Activated naive CD4-positive, alpha-beta T cell (primary cell): ENCODE measurements at places on chromosomes 5 and 9.

DNA sequence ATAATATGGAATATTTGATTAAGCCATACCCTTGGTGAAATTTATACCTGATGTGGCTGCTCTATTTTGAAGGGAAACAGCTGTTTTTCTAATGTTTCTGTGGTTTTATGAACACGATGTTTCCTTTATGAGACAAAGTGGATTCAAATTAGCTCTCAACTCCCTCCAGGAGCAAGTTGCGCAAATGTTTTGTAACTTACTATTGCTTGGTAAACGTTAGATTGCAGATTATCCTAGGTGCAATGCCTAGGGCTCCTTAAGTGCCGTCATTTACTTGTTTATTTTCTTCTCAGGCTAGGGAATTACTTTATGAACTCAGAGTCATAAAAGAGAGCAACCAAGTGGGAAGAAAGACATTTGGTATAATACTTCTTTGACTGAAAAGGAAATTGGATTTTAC lies 763.1 kb downstream of the TAF11L14 start:
- DNase-seq, result no peak

- no peak for DNase-seq
Measured at GRCh38 chr9:86598411-86599239, 244.4 kb upstream of the TUT7 start.

GRCh38 chr9:81822967-81823366 lies 105.3 kb upstream of the SPATA31D4 start:
- no peak for DNase-seq

DNA sequence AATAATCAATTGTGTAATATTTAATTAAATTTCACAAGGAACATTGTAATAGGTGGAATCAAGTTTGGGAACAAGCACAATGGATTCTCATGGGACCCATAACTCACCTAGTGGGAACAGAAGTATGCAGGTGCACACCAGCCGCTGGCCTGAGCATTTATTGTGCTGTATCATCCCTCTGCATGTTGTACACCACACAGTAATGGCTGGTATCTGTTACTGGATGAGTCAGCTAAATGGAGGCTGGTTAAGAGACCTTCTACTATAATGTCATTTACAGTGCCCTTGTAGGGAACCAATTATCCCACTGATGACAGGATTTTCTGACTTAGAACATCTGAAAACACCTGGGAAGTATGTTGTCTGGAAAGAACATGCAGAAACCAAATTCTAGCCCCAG lies 3.2 kb upstream of the MAP3K1 start:
- no peak for DNase-seq

DNA sequence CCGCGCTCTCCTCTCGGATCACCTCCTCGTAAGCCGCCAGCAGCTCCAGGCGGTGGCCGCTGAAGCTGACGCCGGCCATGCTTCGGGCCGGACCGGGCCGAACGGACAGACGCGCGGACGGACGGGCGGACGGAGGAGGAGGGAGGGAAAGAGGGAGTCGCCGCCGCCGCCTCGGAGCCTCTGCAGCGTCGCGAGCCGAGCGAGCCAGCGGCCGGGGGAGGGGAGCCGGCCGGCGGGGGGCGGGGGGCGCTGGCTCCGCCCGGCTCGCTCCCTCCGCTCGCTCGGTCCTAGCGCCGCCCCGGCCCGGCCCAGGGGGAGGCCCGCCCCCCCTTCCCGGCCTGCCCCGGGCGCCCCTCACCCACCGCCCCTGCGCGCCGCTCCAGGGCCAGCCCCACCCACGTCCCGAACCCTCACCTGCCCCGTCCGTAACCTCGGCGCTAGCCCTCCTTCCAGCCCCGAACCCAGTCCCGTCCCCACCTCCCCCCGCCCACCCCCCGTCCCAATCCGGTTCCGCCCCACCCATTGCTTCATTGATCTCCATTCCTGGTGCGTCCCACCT lies at the start of gene DBN1:
DBN1 (minus strand) TSS at position 192 of the 559 bp plus-strand sequence; CDS start at position 79, 113 bp downstream.
- DNase-seq, result no peak

DNA sequence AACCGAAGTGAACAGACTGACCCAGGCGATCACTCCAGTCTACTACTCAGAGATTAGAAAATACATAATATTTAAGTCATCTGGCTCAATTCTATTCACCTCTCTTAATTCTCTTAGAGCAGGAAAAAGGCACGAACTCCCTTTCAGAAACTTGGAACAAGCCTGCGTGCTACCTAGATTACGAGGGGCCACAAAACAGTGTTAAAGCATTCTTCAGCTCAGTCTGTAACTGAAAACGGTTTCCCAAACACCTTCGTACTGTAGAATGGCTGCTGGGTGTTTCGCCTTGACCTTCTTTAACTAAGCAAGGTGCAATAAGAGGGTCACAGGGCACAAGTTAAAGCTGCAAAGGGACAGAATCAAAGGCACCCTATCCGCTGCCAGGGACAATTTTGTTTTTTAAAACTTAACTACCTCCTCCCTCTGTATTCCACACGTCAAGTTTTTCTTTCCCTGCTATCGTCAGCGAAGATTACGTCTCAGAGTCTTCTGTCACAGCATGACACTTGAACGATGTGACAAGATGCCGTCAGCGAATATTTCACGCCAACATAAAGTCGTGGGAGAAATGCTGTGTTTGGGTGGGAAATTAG lies 687 bp downstream of the LYSMD3 start:
- DNase-seq, result no peak

GRCh38 chr9:79395228-79395627 lies 176.5 kb upstream of the TLE4 start:
- no peak for DNase-seq

- no peak for DNase-seq
Measured at GRCh38 chr9:124013309-124014210, 2.0 kb downstream of the LHX2 start.

GRCh38 chr9:22863736-22864135 lies 417.1 kb downstream of the DMRTA1 start:
- DNase-seq, result no peak

DNA sequence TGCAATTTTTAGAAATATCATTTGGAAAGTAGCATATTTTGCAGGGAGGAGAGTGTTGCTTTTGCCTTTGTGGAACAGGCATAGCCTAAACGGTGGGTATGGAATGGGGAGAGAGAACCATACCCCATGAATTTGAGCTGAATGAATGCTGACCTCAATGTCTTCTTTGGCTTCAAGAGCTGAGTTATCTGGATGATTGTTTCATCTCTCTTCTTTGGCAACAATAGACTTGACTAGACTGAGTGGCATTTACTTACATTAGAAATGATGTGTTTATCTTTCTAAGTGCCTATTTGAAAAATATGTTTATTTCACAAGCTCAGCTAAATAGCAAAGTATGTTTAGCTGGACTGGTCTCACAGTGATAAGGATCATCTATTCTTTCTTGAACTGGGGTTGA lies 42.8 kb downstream of the SPEF2 start:
- DNase-seq, result no peak

DNA sequence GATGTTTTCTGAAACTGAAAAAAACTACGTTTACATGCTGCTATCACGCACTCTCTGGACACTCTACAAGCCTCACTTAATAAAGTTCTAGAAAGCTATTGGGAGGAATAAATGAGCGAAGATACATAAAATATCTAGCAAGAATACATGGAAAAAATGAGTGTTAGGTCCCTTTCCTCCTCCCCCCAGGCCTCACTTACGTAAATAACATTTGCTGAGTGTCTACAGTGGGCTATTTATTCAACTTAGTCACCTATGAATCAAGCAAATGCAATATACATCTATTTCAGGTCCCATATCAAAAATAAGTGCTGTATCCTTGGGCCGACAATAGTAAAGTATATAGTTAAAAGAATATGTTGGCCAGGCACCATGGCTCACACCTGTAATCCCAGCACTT lies 62.5 kb downstream of the FRMD3 start:
- no peak for DNase-seq

GRCh38 chr9:114551750-114552685 lies 35.6 kb upstream of the ATP6V1G1 start:
- DNase-seq, result no peak

GRCh38 chr5:93580927-93581445 lies at the start of gene NR2F1-AS1:
Gene NR2F1-AS1, minus strand, starts transcription at chr5:93581219.
- DNase-seq, result no peak

DNA sequence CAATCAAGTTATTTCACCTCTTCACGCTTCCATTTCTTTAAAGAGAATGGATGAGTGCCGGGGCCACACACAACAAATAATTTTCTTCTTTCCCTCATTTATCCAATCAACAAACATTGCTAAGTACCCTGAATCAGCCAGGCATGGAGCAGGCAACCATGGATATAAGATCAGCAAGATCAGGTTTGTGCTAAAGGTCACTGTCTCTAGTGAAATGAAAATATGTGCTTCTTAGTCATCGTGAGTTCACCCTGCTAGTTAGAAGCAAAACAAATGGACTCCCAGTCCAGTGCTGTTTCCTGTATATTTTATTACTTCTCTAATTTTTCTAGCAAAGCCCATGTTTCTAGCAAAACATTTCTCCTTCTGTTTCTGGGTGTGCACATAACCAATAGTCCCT lies 629.2 kb downstream of the BNC2 start:
- DNase-seq, result no peak

DNA sequence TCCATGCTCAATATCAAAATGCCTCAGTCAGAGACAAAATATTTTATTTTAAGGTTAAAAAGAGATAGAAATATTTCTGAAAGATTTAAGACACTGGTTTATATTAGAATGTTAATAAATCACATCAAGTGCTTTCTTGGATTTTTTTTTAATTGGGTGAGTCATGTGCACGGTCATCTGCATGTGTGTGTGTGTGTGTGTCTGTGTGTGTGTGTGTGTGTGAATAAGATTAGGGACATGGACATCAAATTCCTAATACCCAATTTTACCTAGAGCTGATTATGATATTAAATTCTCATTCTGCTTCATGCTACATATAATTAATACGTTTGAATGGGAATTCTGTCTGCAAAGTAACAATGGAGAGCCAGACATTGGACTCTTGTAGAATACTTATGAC lies 122.9 kb downstream of the BASP1 start:
- no peak for DNase-seq

- DNase-seq, result no peak
Measured at GRCh38 chr9:37992924-37993349, 76.1 kb downstream of the SHB start.

DNA sequence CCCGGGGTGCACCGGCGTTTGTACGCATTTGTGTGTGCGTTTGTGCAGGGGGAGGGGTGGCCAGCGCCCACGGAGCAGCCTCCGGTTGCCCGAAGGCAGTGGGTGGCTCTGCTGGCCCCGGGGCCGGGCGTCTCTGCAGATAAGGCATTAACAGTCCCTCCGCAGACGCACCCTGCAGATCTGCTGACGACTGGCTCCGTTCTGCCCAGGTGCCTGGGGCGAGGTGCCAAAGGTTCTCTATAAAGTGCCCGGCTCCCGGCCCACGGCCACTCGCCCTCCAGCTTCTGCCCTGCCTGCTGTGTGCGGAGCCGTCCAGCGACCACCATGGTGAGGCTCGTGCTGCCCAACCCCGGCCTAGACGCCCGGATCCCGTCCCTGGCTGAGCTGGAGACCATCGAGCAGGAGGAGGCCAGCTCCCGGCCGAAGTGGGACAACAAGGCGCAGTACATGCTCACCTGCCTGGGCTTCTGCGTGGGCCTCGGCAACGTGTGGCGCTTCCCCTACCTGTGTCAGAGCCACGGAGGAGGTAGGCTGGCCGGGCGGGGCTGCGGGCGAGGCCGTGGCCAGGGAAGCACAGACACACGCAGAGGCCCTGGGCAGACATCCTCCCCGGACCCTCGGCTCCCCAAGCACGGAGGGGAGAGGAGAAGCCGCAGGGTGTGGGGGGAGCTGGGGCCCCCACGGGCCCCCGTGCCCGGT lies at the start of gene SLC6A19:
SLC6A19 (plus strand) TSS at position 269 of the 699 bp plus-strand sequence; CDS start at position 325, 56 bp downstream.
- no peak for DNase-seq

DNA sequence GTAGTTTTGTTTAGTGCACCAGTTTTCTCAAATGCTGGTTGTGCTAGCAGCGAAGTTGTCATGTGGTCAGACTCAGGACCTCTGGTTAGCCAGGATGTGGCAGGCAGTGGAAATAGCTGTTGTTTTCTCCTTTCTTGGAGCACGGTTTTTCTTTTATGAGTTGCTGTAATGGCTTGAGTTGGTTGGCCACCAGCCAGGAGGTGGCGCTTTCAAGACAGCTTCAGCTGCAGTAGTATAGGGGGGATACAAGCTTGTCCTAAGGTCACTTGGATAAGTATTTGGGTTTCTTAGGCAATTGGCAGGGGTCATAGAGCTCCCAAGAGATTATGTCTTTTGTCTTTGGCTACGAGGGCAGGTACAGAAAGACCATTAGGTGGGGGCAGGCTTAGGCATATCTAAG lies 274.2 kb upstream of the TARS1 start:
- DNase-seq, result no peak

GRCh38 chr5:159415301-159415937 lies 85.1 kb upstream of the IL12B start:
- DNase-seq, result no peak

- no peak for DNase-seq
Measured at GRCh38 chr9:115444959-115445358, 327.0 kb upstream of the TNC start.

- no peak for DNase-seq
Measured at GRCh38 chr5:86679529-86679928, 61.8 kb downstream of the COX7C start.

DNA sequence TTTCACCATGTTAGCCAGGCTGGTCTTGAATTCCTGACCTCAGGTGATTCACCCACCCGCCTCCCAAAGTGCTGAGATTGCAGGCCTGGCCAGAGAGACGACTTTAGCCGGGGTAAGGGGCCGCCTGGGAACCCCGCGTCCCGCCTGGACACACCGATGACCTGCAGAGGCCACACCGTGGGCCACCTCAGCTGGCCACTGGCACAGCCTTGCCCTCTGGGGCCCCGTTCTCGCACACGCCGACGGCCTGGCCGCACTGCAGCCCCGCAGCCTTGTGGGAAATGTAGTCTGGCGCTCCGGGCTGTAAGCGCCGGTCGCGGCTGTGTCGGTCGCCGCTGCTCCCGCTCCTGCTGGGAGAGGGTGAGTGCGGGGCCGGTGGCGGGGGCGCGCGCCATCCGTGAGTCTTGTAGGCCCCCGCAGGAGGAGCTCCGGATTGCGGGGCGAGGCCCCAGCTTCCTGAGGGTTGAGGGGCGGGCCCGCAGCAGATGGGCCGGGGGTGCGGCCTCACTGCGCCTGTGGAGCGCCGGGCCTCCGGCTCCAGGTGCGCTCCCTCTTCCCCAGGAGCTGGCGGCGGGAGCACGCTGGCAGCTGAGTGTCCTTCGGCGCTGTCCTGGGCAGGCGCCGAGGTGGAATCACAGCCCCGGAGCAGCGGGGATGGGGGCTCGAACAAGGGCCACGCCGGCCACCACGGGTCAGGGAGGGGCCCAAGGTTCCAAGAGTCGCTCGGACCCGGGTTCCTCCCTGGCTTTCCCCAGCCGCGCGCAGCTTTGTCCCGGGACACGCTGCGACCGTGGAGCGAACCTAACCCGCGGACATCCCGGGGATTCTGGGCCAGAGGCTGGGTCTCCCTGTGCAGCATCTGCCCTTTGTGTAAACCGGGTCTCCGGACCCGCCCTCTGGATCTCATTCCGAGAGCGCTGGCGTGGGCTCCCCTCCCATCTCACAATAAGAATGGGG lies at the start of gene ZFP2:
ZFP2 (plus strand) TSS at position 299 of the 957 bp plus-strand sequence. CDS start 35,401 bp downstream, outside the sequence.
- DNase-seq, result peak; percentile 3
